ENCODE measurements at places on chromosomes 16 and 17.
A peak's percentile ranks its signal among the peaks of the same experiment; 100 is the strongest.

DNA sequence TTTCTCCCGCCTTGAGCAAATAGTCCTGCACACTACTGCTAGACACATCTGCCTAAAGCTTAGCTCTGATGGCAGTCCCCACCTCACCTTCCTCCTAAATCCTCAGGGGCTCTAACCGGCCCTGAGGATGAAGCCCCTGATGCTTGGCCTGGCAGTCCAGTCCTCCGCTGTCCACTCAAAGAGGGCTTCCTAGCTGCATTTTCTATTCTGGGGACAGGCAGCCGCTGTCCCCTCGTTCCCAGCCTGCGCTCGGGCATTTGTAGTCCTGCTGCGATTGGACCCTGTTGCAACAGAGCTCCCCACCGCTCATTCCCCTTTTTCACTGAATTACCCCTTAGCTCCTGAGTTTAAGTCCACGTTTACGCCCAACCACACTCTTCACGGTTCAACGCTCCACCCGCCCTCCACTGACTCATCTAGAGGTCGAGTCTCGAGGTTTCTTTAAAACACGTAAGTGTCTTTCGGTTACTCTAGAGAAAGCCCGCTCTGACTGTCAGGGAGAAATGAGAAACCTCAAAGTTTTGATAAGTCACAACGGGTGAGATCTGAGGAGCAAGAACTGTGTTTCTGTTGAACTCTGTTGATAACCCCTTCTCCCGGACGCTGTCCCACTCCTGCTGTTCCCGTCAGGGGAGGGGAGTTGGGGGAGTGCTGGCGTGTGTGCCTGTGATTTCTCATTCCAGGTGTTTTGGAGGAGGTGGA, 4.5 kb downstream of the CCR7 start:
- DNase-seq: peak; percentile 86

- DNase-seq: no peak
Measured at GRCh38 chr16:82936941-82937551, 310.3 kb downstream of the CDH13 start.

- no peak for DNase-seq
Measured at GRCh38 chr17:59637611-59638310, 18.1 kb downstream of the CLTC start.

GRCh38 chr16:77970371-77970770, 52.0 kb upstream of the CLEC3A start:
- DNase-seq: no peak

GRCh38 chr16:73315645-73316044, 267.7 kb upstream of the ZFHX3 start:
- DNase-seq: no peak

GRCh38 chr17:60510031-60510430, 16.0 kb downstream of the APPBP2 start:
- DNase-seq: no peak

GRCh38 chr17:78771758-78772382, 10.2 kb downstream of the CYTH1 start:
- no peak for DNase-seq

- DNase-seq: no peak
Measured at GRCh38 chr17:48639982-48640857, 14.1 kb upstream of the HOXB9 start.

- DNase-seq: peak; percentile 90
Measured at GRCh38 chr17:69414408-69415274, at the start of gene MAP2K6. Gene MAP2K6 (plus strand): TSS chr17:69414697. CDS start chr17:69414985, 288 bp downstream.

DNA sequence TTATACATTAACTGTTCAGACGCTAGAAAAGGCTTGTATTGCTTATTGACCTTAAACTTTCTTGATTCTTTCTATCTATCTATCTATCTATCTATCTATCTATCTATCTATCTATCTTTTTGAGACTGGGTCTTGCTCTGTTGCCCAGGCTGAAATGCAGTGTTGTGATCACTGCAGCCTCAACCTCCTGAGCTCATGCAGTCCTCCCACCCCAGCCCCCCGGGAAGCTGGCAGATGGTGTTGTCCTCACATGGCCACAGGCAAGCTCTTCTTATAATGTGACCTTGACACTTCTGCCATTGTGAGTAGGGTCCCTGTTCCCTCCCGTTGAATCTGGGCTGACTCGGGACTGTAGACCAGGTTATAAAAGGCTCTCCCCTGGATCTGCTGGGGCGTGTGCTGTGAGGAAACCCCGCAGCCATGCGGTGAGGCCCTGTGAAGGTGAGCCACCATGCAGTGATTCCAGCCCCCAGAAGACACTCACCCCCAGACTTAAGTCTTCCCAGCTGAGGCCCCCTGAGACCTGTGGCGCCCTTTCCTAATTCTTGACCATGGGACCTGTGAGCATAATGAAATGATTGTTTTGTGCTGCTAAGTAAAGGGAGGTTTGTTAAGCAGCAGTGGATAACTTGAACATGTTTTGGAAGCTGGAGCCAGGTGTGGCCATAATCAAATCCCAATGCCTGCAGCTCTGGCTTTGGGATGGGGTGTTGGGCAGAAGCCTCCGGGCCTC, 54.3 kb downstream of the RPTOR start:
- no peak for DNase-seq

DNA sequence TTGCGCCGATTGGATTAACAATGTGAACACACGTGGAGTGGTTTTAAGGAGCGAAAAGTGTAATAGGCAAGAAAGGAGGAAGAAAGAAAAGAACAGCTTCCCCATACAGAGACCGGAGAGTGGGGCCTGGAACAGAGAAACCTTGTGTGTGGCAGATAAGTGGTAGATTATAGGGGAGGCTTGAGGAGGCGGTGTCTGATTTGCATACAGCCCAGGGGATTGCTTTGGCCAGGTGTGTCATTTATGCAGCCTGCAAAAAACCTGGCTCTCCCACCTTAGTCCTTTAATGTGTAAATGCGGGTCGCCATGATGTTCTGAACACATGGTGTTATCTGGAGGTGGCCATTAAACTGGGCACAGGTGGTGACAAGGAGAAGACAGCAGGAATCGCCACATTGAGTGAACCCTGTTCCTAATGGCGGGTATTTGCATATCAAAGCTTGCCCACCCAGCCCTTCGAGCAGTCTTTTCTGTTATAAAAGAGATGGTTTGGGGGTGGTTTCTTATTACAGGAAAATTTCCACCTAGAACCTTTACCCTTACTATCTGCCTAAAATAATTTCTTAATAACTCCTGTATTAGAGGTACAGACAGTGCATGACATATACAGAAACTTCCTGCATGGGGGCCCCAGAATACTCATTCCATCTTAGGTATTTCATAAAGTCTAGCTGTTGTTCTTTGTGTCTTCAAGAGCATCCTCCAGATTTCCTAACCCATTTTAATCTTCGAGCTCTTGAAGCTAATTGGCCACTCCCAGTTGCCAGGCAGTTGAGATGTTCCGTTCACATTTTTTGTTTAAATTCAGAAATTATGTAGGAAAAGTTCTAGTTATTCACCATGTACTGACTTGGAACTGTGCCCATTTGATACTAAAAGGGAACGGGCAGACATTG, 292.5 kb downstream of the RBFOX1 start:
- no peak for DNase-seq
